ENCODE measurements at places on chromosomes 7 and 10. TPM values are rescaled to one million over a fixed set of nuclear protein-coding genes. Genes with fewer than 3 reads are reported as not detected.
A peak's percentile ranks its signal among the peaks of the same experiment; 100 is the strongest.

- no peak for DNase-seq
These were observed 232.4 kb downstream of the AHR start for GRCh38 chr7:17530741-17531421.

DNA sequence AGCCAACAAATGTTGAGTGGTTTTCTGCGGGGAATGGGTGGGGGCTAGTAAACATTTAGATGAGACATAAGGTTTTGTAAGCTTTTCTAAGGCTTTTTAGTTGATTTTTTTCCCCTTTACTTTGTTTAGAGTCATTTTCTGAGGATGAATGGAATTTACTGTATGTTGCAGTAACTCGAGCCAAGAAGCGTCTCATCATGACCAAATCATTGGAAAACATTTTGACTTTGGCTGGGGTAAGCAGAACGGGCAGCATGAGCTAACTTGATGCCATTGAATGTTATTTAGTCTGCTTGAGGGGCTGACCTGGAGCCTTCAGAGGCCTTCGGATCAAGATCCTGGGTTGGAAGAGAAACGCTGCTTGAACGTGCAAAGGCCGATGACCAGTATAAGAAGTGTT is 37.3 kb downstream of the FBH1 start:
- DNase-seq = no peak

DNA sequence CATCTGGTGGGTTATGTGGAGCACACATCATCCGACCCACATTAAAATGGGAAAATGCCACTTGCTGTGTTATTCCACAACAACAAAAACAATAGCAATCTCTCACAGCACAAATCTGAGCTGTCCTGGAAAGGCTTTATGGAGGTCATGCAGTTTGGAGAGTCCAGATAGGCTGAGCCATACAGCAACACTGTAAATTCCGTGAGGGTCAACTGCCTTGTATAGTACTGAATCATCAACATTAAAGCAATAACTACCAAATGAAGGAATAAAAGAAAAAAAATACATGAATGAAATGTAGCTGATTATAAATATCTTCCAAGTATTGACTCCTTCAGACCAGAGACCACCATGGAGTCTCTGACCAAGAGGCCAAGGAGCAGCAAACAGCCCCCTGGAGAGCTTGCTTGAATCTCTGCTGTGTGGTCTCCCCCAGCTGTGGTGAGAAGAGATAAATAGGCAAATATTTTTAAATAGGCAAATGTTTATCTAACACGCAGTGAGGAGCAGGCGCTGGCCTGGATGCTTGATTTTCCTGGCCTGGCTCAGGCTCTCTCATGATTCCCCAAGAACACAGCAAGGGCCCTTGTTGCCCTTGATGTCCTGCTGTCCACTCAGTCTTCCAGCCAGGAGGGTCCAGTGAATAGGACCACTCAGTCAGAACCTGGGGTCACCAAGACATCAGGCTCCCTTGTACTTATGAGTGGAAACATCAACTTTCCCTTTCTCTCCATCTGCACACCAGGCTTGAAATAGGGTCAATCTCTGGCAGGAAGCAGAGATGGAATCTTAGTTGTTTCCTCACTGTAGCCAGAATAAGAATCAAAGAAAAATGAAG is 1021.3 kb downstream of the XPNPEP1 start:
- no peak for DNase-seq

DNA sequence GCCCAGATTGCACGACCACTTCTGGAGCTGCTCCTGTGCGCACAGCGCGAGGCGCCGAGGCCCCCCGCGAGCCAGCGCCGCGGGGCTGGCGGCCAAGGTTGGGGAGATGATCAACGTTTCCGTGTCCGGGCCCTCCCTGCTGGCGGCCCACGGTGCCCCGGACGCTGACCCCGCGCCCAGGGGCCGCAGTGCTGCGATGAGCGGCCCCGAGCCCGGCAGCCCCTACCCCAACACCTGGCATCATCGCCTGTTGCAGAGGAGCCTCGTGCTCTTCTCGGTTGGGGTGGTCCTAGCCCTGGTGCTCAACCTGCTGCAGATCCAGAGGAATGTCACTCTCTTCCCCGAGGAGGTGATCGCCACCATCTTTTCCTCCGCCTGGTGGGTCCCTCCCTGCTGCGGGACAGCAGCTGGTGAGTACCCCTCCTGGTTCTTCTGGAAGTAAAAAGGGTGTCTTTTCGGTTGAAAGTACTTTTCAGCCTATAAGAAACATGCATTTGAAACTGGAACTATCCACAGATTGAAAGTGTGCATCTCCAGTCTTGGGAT is 683 bp downstream of the INSIG1 start:
- DNase-seq = no peak

- DNase-seq = no peak
These were observed 73.8 kb downstream of the LANCL2 start for GRCh38 chr7:55438757-55439525.

DNA sequence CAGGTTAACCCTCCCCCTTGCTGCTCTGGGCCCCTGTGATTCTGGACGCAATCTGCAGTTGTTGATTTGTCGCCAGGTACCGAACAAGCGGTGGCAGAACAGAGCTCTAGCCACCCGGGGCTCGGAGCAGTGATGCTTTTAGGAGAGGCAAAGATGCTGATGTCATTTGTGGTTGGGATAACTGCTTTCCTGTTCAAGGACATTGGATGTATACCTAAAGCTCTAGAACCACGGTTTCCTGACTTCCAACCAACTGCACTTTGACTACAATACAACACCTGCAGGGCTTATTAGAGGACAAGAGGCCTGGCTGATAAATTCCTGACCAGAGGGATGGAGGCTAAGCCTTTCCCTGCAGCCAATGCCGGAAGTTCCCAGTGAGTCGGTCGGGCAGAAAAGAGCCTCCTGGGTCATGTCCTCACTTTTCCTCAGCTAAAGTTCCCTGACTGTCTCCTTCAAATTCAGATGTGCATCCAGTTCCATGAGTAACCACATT is 6.5 kb upstream of the RBM20 start:
- no peak for DNase-seq

Gene CCDC3
- total RNA-seq = 36.9 TPM

GRCh38 chr10:10589540-10590303 is 427.9 kb upstream of the CELF2 start:
- DNase-seq = no peak

DNA sequence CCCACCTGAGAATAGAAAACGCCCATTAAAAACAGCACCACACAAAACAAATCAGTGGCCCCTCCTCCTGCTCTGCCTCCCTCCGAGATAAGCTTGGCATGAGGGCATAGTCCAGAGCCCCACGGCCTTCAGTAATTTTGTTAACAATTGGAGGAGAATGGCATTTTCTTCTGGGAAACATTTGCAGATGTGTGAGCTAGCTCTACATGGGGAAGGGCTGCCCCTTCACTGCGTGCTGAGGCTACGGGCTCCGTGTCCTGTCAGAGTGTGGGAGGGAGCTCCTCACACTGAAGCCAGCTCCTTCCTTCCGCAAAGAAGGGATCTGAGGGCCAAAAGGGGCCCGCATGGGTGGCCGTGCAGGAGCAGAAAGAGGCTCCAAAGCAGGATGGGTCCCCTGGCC is 15.2 kb downstream of the GRK5 start:
- no peak for DNase-seq

Gene GSTO2
- total RNA-seq = 0.94 TPM

DNA sequence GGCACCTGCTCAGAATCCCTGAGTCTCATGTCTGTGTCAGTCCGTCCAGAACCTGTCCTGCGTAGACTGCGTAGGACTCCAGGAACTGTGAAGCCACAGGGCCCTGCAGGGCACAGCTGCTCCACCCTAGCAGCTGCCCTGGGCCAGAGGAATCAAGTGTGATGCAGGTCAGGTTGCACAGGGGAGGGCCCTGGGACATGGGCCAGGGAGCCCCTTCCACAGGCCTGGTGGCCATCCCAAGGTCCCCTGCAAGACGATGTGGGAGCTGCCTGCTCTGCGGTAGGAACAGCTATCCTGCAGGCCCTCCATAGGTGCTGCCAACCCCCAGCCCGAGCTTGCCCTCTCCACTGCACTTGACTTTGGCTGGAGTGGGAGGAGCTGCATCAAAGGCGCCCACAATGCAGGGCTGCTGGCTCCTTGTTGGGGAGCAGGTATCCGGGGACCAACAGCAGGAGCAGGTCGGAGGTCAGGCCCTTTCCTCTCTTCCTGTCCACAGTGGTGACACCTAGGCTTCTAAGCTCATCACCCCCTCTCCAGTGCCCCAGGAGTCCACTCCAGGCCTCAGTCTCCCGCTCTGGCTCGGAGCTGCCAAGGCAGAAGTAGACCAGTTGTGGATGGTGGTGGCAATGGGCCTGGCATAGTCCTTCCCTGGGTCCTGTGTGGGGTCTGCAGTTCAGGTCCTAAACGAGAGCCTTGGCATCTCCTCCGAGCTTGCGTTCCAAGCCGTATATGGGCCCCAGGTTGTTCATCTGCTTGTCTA is 149.1 kb downstream of the MAPK8 start:
- peak; percentile 64 for DNase-seq

DNA sequence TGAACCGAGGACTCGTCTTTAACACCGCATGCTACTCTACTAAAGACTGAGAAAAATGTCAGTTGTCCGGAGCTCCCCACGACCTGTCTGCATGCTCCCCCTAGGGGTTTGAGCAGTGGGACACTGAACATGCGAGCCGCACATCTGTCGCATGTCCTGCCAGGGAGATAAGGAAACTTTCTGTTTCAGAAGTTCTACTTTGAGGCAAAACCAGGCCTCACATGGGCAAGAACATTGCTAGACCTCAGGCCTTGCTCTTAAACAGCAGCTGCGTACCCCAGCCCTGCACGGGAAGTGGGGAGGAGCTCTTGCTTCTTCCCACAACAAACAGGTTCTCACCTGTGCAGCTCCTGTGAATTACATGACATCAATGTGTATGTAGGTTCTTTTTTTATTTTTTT is 30.3 kb upstream of the HERPUD2 start:
- DNase-seq = peak; percentile 89

GRCh38 chr10:118818621-118819221 is 64.0 kb upstream of the CACUL1 start:
- DNase-seq = no peak

DNA sequence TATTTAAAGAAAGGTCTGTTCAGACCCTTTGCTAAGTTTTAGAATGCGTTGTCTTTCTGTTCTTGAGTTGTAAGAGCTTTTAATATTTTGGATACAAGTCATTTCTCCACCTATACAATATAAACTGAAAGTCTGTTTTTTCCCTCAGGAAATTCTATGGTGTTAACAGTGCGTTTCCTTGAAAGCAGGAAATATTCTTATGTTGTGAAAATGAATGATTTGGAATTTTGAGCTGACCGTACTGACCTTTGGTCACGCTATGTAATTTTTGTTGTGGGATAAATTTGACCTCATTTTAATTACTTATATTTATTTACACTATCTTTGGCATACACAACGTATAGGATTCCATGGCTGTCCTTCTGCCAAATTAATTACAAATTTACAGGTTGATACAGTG is 43.5 kb downstream of the PUS7 start:
- no peak for DNase-seq

DNA sequence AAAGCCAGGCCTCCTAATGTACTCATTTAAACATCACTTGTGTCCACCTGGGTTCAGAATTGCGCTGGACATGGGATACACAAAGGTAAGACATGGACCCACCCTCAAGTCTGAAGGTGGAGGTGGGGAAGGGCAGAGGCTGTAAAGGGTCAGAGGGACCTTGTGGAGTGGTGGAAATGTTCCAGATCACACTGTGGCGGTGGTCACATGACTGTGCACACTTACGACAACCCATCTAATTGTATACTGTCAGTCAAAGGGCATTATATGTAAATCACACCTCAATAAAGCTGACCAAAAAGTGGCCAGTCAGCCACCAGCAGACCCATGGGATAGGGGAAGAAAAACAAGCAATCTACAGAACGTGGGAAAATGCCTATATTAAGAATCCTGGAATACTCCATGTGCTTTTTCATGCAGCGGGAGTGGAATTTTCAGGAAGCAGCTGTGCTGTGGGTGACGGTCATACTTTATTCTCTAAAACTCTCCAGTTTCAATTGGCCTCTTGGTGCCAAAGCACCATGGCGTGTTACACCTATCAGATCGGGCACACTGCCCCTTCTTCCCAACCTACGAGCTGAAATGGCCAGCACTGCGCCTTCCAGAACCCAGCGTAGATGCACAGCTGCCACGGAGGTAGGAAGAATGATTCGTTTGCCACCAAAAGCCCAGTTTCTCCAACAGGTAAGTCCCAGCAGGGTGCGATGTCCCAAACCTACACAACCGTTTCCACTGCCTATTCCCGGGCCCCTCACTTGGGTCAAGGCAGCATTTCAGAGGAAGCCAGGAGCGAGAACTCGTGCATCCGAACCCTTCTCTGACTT is 69.8 kb downstream of the PRKAG2 start:
- DNase-seq = peak; percentile 31

DNA sequence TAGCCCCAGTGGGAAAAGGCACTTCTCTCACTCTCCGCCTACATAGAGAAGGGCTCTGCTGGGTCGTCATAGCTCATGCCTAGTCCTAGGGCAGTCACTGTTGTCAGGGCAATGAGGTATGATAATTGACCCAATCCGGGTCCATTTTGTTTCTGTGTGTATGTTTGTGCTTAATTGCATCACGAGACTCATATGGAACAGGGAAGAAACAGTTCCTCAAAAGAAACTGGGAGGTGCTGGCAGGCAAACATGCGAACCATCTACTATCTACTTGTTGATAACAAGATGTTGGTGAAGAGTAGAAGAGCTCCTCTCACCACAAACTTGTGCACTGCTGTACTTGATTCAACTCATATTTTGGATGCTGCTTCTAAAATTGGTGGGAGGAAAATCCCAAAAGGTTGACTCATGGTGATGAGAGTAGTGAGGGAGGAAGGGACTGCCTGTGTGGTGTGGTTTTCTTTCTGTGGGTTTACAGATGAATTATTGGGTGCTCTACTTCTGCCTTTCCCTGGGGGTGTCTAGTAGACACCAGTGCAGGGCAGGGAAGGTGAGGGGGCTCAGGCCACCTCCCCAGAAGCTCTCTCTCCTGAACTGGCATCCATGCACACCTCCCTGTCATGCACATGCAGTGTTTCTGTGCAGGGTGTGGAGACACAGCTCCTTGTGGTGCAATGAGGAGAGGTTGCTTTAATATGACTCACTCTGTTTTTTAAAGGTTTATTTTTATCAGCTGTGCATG is 29.4 kb downstream of the LSMEM1 start:
- no peak for DNase-seq

- no peak for DNase-seq
These were observed 42.9 kb downstream of the CSGALNACT2 start for GRCh38 chr10:43181146-43181545.

DNA sequence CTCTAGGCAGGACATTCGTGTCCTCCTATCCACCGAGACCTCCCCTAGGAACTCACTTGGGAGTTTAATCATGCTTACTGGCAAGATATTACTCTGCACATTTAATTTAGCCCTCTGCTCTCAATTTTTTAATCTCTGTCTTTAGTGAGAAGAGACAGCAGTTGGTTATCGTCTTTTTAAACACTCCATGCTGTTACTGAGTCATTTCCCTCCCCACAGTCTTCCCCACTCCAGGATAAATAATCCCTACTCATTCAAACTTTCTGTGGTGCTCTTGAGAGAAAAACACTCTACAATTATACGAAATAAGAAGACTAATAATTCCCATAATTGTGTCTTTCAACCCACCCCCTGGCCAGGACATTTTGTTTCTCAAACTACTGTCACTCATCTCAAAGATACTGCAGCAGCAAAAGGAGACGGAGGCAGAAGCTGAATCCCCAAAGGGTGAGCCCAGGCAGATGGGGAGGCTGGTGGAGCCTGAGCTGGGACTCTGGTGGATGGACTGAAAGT is 84.2 kb downstream of the ANK3 start:
- DNase-seq = no peak

Gene SPDYE16
- not detected for total RNA-seq

All from spleen (tissue), 13 donors.